ENCODE measurements at places on chromosomes 4 and X. TPM values are rescaled to one million over a fixed set of nuclear protein-coding genes. Genes with fewer than 3 reads are reported as not detected.

DNA sequence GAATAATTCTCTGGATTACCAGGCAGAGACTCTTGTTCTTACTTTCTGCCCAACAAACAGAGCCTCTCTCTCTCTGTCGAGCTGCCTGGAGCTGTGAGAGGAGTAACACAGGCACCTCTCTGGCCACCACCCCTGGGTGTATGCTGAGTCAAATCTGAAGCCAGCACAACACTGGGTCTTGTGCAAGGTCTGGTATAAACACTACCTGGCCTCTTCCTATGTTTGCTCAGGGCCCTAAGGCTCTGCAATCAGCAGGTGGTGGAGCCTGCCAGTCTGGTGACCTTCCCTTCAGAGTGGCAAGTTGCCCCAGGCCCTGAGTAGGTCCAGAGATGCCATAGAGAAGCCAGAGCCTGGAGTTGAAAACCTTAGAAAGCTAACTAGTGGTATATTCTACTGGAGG, 139.9 kb downstream of the CPXCR1 start:
- no peak for DNase-seq

DNA sequence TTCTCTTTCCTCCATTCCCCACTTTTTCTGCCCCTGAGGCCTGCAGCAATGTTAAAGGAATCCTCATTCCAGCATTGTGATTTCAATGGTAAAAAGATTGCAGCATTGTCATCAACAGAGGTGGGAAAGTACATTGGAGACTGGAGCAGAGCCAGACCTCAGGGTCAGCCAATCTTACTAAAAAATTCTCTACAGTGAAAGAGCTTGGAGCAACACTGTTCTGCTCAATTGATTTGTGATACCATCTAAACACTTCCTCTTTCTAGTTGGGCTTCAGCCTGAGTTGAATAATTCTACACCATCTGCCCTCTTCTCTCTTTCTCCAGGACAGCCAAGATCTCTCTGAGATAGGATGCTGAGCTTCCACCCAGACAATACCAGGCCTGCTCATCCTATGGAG, 176.5 kb downstream of the AR start:
- DNase-seq = no peak

DNA sequence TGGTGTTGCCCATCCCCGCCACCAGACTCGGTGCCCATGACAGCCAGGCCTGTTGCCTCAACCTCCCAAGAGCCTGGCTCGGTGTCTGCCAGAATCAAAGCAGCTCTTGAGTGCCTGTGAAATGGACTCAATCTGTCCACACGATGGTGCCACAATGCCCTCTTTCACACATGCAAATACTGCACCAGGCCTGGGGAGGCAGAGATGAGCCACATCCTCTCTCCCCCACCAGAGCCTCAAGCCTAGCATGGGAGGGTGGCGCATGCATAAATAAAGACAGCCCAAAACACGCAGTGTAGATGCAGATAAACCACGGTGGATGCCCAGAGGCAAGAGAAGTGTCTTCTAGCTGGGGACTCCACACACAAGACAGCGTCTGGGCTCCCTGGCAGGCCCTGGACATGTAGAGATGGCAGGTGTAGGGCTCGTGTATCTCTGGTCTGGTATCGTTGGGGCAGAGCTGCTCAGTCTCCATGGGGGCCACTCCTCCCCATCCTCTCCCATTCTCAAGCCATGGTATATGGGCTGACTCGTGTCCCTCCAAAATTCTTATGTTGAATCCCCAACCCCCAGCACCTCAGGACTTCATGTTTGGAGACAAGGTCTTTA, 65.6 kb downstream of the JAKMIP1 start:
- no peak for DNase-seq

DNA sequence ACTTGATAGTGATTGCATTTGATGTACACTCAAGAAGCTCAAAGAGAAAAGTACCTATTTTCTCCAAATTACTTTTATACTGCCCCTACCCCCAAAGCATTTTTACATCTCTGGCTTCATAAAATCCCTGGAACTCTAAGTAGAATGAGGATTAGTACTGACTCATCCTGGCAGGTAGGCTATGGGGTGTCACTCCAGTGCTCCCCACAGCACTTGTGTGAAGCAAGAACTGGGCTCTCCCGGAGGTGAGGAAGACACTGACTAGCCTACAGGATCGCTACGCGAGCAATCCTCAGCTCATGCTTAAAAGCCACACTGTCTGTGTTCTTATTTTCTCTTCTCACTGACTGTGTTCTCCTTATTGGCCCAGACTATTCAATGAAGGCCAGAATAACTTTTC, 90.4 kb upstream of the NDP start:
- DNase-seq = no peak

GRCh38 chr4:184938871-184939270, 79.4 kb upstream of the HELT start:
- DNase-seq = no peak

GRCh38 chr4:150212927-150213326, 134.7 kb downstream of the DCLK2 start:
- no peak for DNase-seq

- DNase-seq = no peak
Measured at GRCh38 chrX:100674705-100675104, 30.7 kb downstream of the SRPX2 start.

- DNase-seq = no peak
Measured at GRCh38 chr4:115596265-115597001, 483.0 kb upstream of the NDST4 start.

DNA sequence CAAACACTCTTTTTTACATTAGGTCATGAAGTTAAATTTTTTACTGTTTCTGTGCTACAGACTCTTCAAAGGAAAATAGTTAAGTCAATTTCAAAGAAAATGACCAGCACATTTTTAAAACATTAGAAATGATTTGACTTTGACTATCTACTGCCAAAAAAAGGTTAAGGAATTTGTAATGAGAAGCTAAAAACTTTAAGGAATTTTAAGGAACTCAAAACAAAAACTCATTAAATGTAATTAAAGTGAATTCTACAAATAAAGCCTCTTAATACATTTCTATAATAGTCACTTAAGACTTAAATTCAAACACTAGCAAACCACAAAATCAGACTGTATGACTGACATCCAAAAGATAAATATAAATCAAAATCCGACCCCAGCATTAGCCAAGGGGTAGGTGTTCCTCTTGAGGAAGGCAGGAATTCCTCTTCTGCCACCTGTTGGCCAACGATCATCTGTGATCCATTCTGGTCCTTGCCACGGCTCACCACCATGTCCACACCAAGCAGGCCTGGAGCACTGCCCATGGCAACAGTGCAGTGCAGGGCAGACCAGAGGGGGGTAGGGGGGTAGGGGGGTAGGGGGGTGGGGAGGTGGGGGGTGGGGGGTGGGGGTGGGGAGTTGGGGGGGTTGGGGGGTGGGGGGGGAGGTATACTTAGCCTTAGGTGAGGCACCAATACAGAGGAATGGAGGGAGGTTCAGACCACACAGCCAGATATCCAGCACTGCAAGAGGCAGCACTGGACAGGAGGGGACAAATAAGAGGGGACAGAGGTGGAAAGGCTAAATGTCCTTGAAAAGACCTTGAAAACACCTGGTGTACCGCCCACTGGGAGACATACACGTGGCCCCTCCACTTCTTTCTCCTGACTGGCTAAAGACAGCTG, 287.4 kb downstream of the CHIC1 start:
- no peak for DNase-seq

GRCh38 chrX:72270316-72270866, 6.7 kb downstream of the RPS4X start:
- DNase-seq = no peak

GRCh38 chr4:69330345-69331047, 50.2 kb downstream of the UGT2B28 start:
- no peak for DNase-seq

GRCh38 chrX:49840679-49841078, 11.6 kb downstream of the PAGE4 start:
- no peak for DNase-seq

DNA sequence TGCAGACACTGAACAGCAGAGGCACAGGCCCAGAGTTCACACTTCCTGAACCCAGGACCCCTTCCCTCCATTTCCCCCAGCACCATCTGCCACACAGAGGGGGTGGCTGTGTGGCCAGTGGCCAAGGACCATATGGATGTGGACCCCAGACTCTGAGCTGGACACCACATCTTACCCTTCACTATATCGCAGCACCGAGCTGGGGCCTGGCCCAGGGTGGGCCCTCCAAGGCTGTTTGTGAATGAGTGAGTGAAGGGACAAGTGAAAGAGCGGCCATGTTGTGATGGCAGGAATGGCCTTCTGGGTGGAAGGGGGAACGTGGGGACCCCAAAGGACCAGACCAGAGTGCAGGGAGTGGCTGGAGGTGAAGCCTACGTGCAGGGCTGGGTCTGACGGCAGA, 248.6 kb downstream of the AFAP1 start:
- DNase-seq = no peak

GRCh38 chr4:2634014-2634413, 97.6 kb downstream of the FAM193A start:
- DNase-seq = peak; percentile 69

PCSK1N gene
- 4.0 TPM for total RNA-seq

SATL1 gene
- not detected for total RNA-seq

ZAR1 gene
- not detected for total RNA-seq

SLITRK4 gene
- 3.6 TPM for total RNA-seq

OTC gene
- total RNA-seq = not detected

MAGEB1 gene
- total RNA-seq = not detected

PARM1 gene
- 28.0 TPM for total RNA-seq

TRIM75 gene
- total RNA-seq = not detected

BEX5 gene
- total RNA-seq = 4.1 TPM

TCEAL5 gene
- total RNA-seq = not detected
